ENCODE measurements at places on chromosomes 4 and X. TPM values are rescaled to one million over a fixed set of nuclear protein-coding genes. Genes with fewer than 3 reads are reported as not detected.

Gene LIMCH1
- total RNA-seq, result 1.4 TPM

Gene ZCCHC12
- 0.12 TPM for total RNA-seq

Gene RAB33A
- 4.3 TPM for total RNA-seq

Gene LUZP4
- total RNA-seq, result not detected

Gene PNMA3
- total RNA-seq, result 0.12 TPM

Gene SOWAHD
- total RNA-seq, result under 0.01 TPM

Measured in uterine smooth muscle cell (primary cell).